Stimulated activated effector memory CD8-positive, alpha-beta T cell treated with anti-CD3 and anti-CD28 coated beads, Interleukin-12 subunit alpha, Interleukin-12 subunit beta, amount 100 ng/mL, for 72 hours (primary cell): ENCODE measurements at places on chromosomes 13 and 19.

- DNase-seq = no peak
Observed at GRCh38 chr13:38496917-38497316, 147.3 kb downstream of the UFM1 start.

DNA sequence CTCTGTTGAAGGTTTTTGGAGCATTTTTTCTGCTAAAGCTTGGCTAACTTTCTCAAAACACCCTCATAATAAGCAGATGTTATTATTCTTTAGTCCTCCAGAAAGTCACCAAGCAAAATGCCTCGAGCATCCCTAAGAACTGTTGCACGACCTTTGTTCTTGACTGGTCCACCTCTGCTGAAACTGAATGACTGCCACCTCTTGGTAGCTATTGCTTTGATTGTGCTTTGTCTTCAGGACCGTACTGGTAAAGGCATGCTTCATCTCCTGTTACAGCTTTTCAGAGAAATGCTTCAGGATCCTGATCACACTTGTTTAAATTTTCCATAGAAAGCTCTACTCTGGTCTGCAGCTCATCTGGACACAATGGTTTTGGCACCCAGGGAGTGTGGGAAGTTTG is 254.8 kb downstream of the DCT start:
- DNase-seq = no peak

DNA sequence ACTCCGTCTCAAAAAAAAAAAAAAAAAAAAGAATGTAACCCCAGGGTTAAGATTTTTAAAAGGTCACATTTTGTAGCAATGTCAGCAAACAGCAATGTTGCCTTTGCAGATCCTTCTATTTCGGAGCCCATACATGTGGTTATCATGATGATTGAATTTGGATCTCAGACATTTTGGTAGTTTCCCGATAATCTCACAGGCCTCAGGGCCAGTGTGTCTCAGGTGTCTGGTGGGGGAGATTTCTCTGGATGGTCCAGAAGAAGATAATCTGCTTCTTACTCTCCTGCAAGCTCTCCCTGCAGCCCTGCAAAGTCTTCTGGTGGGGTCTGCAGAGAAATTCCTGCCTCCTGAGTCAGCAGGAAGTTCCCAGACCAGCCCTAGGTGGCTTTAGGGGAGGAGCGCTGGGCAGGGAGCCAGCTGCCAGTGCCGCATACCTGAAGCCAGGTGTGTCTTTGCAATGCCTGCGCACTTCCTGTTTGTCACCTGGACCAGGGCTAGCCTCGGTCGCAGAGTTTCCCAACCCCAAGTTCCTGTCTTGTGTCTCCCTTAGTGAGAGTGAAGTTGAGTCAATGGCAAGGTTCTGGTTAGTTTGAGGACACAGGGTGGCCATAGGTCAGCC is 1.4 kb downstream of the SH2D3A start:
- no peak for DNase-seq

- no peak for DNase-seq
Observed at GRCh38 chr13:51807041-51807440, 3.1 kb upstream of the DHRS12 start.

DNA sequence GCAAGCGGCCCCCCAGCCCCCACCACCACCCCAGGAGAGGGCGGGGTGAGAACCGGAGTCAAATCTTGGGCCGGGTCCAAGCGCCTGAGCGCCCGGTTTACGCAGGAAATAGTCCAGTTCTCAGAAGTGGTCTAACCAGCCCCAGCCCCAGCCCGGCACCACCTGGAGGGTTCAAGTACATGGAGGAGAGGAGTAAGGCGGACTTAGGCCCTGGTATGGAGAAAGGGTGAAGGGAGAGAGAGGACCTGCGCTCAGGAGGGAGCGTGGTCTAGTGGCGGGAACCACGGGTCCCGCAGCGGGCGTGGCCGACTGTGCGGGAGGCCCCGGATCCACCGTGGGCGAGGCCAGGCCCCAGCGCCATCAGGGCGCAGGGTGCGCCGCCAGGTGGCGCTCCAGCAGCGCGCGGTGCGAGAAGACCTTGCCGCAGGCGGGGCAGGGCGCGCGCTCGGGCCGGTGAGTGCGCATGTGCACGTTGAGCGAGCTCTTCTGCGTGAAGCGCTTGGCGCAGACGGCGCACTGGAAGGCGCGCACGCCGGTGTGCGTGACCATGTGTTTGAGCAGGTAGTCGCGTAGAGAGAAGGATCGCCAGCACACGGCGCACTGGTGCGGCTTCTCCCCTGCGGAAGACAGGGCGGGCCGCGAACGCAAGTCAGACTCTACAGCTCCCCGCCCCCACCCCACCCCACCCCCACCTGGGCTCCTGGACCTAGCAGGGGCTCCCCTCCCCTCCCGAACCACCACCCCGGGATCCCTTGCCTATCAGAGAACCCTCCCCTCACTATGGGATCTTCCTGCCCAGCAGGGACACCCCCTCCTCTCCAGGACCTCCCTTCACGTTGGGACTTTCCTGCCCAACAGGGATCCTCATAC is 2.1 kb upstream of the SLC27A5 start:
- DNase-seq = peak; percentile 96

- DNase-seq = no peak
Observed at GRCh38 chr13:51396352-51396751, 56.5 kb downstream of the INTS6 start.

- no peak for DNase-seq
Observed at GRCh38 chr13:97259798-97260714, 37.9 kb downstream of the MBNL2 start.

- no peak for DNase-seq
Observed at GRCh38 chr13:96835546-96835945, 158.7 kb downstream of the OXGR1 start.

DNA sequence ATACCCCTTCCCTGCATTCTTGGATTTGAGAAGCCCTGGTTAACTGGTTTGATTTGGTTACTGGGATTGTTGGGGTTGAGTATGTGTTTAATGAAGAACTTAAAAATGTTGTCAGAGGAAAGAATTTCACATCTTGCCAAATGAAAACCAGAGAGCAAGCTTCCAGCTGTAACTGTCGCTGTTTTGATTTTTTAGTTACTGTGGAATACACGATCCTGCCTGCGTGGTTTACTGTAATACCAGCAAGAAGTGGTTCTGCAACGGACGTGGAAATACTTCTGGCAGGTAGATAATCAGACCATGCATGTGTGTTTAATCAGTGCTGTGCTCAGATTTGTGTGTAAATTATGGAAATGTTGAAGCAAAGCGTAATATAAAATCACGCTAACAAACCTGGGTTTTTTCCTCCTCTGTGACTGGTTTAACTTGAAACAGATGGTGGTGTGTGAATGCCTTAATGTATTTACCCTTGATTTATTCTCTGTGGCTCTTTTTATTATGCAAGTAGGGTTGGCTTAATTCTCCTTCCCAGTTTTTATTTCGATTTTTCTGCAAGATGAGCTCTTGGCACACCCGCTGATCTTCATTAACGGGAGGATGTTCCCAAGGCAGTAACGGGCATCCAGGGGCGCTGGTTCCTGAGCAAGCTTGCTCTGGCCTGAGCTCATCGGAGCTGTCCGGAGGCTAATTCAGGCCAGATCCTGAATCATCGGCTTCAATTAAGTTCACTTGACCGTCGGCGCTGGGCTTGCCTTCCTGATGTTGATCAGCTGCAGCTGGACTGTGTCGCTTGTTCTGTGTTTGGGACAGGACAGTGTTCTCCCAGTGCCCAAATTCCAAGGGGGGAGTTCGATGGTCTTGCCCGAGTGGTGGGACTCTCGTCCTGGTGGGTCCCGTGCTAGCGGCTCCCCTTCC is 16.0 kb downstream of the UPF1 start:
- DNase-seq = no peak

DNA sequence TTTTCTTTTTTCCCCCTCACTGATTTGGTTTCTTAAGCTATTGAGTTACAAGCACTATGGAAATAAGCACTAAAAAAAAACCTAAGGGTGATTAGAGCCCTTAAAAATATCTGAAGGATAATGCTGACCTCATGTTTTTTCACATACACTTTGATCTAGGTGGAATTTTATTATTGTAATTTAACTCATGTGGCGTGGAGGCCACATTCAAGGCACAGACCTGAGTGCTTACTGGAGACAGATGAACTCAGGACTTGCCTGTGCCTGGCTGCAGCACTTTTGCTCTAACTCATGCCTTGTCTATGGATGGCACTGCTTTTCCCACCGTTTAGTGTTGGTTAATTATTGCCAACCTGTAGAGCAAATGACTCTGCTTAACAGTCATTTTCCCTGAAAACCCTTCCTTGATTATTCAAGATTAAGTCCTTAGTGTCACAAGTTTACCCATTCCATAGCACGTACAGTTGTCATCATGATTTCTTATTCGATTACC is 541.4 kb downstream of the GPC6 start:
- no peak for DNase-seq
